ENCODE measurements at places on chromosomes 1 and 21.

GRCh38 chr1:109218516-109218915 lies 4.8 kb downstream of the SARS1 start:
- DNase-seq: no peak

- no peak for DNase-seq
Measured at GRCh38 chr1:77399250-77400086, 117.6 kb downstream of the AK5 start.

- DNase-seq: no peak
Measured at GRCh38 chr1:235102993-235103411, 25.6 kb downstream of the TOMM20 start.

GRCh38 chr1:2556678-2557481 lies 709 bp downstream of the TNFRSF14 start:
- peak; percentile 53 for DNase-seq

- DNase-seq: peak; percentile 68
Measured at GRCh38 chr1:117674521-117675400, 68.9 kb downstream of the TENT5C start.

Measured in CD4-positive, alpha-beta T cell treated with Interleukin-15 for 1 hour (primary cell).